ENCODE measurements at places on chromosomes 3 and 15.

- DNase-seq, result no peak
Measured at GRCh38 chr15:97691799-97692198, 268.7 kb upstream of the ARRDC4 start.

DNA sequence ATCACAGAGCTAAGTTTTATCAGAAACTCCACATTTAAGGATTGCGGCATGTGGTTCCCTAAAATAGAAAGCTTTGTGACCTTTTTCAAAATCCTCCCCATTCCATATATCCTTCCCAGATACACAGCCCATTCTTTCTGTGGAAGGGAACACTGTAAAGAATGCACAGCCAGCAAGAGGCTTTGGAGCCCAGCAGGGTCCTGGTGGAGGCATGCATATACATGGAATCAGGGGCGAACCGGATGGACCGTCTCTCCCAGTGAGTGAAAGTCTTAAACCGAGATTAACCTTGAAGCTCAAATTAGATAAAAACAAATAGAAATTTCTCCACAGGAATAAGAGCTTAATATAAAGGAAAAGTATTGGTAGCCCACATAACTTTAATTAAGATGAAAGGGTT, 436.2 kb upstream of the MDFIC2 start:
- DNase-seq, result no peak

- peak; percentile 6 for DNase-seq
Measured at GRCh38 chr15:92968926-92969651, 69.0 kb downstream of the CHD2 start.

- no peak for DNase-seq
Measured at GRCh38 chr3:7203969-7204847, 343.3 kb downstream of the GRM7 start.

- DNase-seq, result no peak
Measured at GRCh38 chr15:57114070-57114469, 195.6 kb downstream of the TCF12 start.

GRCh38 chr3:54784021-54784420, 143.8 kb downstream of the LRTM1 start:
- no peak for DNase-seq

GRCh38 chr15:58314593-58315216, 117.1 kb upstream of the LIPC start:
- DNase-seq, result no peak

DNA sequence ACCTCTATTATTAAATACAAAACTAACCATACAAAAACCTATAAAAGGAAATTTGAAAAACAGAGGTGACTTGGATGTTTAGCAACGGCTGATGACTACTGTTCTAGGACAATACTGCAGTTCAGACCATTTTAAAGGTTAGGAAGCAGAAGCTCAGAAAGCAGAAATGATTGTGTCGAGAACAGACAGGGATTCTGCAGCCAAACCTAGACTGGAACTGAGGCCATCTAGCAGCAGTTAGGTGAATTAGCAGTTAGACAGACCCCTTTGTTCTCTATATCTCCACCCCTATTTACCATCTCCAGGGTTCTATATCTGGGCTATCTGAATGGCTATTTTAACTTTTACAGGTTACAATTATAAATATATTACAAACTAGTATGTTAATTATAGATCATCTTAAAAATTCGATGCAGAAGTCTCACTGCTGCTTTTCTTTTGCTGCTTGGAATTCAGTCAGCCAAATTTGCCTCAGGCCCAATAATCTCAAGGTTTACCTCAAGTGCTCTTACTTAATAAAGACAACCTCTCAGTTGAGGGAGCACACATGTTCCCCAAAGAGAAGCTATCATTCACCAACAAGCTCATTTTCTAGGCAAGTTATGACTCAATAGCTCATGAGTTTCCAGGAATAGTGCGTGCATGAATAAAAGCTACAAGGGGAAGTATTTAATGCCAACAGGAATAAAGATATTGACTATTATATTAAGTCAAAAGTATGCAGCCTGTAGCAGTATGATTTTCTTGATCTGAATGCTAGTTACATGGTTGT, 9.3 kb upstream of the IL1RAP start:
- DNase-seq, result no peak

DNA sequence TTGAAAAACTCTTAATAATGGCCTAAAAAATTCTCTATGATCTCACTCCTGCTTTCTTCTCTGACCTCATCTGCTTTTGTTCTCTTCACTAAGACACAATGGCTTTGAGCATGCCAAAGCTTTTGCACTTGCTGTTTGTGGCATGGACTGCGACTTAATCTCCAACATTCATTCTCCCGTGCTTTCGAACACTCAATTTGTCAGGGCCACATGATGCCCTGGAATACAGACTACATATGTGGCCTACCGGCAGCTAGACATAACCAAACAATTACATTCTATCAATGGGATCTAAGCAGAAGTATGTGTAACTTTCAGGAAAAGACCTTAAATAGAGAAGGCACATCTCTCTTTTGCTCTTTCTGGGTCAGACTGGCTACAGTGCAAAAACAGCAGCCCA, 506.5 kb downstream of the MAGI1 start:
- no peak for DNase-seq

DNA sequence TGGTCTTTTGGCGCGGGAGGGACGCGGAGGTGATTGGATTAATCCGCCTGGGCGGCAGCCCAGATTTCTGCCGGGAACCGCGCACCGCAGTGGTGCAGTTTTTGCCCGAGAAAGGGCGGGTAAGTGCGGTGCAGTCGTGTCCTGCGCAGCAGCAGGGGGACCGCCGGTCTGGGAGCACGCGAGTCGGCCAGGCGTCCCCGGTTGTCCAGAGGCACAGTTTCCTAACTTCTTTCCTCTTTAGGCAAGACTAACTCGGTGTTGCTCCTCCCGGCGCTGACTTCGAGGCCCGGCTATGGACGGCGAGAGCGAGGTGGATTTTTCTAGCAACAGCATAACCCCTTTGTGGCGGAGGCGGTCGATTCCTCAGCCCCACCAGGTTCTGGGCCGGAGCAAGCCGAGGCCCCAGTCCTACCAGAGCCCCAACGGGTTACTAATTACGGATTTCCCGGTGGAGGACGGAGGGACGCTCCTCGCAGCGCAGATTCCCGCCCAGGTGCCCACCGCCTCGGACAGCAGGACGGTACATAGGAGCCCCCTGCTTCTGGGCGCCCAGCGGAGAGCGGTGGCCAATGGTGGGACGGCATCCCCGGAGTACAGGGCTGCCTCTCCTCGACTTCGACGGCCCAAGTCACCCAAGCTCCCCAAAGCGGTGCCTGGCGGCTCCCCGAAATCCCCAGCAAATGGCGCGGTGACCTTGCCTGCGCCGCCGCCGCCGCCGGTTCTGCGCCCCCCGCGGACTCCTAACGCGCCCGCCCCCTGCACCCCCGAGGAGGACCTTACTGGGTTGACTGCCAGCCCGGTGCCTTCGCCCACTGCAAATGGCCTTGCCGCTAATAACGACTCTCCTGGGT, 736 bp downstream of the ARHGEF26 start:
- peak; percentile 69 for DNase-seq

GRCh38 chr3:54696313-54696712, 231.5 kb downstream of the LRTM1 start:
- no peak for DNase-seq

DNA sequence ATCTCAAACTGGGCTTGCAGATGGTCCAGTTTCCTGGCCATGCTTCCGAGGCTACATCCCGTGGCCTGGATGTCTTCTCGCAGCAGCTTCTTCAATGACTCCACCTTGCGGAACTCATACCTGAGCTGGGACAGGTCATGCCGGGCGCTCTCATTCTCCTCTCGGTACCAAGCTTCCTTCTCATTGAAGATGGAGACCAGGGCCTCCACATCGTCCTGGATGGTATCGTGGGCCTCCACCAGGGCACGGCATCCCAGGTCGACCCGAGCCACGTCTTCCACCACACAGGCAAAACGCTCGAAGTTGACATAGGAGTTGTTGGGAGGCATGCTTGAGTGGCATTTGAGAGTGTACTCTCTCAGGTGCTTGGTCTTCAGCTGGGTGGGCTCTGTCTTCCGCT, 89.2 kb upstream of the HERC1 start:
- no peak for DNase-seq

DNA sequence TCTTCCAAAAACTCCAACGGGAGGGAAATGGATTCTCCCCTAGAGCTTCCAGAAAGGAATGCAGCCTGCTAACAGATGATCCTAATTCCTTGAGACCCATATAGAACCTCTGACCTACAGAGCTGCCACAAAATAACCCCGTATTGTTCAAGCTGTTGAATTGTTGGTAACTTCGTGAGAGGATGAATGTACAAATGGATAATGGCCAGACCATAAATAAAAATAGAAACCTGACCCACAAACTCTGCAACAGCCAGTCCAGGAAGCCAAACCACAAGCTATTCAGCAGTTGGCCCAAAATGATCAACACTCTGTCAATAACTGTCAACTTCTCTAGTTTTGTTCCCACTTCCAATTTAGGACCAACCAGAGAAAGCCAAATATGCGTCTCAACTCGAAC, 414.0 kb upstream of the ZNF717 start:
- DNase-seq, result no peak

- DNase-seq, result no peak
Measured at GRCh38 chr15:74316141-74316540, 51.3 kb downstream of the CYP11A1 start.

DNA sequence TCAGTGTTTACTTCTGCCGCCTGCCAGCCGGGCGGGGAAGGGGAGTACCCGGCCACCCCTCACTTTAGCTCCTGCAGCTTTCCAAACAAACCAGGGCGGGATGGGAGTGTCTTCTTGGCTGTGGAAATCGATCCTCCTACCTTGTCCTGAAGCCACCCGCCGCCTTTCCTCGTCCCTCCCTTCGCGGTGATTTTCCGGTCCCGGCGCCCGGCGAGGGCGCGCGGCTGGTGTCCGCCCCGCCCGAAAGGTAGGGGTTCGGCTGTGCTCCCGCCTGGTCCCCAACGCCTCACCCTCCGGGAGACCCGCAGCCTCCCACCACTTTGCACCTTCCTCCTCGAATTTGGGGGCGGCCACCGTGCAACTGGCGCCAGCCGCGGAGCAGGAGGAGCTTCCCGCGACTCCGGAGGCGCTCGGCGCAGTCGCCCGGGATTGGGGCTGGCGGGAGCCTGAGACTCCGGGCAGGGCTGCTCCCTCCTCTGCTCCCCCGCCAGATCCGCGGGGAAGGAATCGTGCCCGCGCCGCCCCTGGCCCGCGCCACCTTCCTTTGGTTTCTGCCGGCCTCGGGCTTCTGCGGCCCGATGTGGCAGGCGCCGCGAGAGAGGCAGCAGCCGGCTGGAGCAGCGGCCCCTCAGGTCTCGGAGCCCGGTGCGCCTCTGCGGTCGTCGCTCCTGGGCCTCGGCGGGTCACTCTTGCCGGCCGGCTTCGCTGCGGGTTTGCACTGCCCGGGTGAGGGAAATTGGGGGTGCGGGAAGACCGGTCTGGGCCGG, 30.7 kb upstream of the ST3GAL6 start:
- DNase-seq, result peak; percentile 71

GRCh38 chr3:138776961-138777360, 57.8 kb downstream of the PIK3CB start:
- DNase-seq, result no peak

- no peak for DNase-seq
Measured at GRCh38 chr3:45188719-45189659, 37.1 kb downstream of the TMEM158 start.

GRCh38 chr3:125594125-125594524, 1.2 kb downstream of the OSBPL11 start:
- no peak for DNase-seq

DNA sequence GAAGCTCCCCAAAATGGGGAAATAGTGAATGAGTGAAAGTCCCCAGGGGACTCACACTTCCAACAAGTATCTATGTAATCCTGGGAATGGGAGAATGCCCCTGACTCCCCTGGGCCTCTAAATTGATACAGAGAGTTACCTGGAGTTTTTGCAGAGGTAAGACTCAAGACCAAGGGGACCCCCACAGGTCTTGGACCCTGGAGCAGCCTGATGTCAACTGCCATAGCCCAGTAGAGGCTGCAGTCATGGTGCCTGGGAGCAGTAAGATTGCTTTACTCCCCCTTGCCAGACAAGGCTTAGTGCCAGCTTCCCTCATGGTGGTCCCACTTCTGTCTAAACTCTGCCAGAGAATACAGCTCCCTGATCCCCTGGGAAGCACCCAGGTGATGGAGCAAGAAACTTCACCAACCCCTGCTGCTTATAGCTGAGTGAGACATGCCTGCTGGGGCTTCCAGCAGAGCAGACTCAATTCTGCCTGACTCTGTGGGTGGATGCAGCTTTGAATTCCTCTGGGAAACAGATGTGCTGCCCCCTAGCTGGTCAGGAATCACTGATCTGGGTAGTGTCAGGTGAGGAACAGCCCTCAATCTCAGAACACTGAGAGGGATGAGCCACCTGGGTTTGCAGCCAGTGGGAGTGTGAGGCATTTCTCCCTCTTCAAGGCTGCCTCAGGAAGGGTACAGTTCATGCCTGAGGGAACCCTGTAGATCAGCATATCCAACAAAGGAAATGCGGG, 485.9 kb downstream of the NSUN3 start:
- no peak for DNase-seq

DNA sequence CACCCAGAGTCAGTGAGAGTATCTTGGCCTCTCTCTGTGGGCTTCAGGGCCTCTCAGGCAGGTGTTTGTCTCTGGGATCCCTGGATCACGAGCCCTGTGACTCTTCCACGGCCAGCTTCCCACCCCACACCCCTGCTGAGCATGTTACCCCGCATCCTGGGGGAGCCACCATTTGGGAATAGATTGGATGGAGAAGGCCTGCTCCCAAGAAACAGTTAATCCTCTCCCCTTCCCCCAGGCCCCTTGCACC, 15.5 kb upstream of the SRP14 start:
- no peak for DNase-seq

DNA sequence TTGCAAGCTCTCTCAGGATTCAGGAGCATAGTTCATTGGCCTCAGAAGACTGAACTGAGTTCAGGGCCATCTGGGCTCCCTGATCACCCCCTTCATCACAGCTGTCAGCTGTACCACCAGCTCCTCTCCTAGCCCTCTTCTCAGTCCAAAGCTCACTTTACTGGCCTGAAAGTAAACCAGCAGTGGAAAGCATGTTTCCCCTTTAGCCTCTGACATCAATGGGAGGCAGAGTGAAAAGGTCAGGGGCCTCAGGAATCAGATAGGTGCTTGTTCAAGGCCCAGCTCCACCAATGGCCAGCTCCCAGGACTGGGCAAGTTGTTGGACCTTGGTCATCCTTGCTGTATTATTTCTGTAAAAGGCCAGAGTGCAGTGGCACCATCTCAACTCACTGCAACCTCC, 223.4 kb downstream of the TLE3 start:
- DNase-seq, result no peak

DNA sequence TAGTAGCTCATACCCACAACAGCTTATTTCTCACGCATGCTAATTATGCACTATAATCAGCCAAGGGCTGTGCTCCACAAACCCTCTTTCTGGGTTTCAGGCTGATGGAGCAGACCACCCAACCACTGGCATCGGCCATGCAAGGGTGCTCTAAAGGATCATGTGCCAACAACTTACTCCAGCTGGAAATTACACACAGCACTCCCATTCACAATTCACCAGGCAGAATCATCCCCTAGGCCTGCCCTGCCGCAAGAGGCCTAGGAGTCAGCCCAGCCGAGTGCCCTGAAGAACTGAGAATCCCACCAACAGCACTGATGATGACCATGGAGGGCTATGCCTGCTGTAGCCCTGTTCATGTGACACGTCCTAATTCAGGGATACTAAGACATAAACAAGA, 216.2 kb upstream of the CHRNA7 start:
- no peak for DNase-seq

GRCh38 chr3:22377421-22377820, 626.4 kb upstream of the ZNF385D start:
- peak; percentile 52 for DNase-seq

GRCh38 chr3:46876313-46877300, 914 bp upstream of the PTH1R start:
- DNase-seq, result no peak
